ENCODE measurements at places on chromosomes 6 and 20.

DNA sequence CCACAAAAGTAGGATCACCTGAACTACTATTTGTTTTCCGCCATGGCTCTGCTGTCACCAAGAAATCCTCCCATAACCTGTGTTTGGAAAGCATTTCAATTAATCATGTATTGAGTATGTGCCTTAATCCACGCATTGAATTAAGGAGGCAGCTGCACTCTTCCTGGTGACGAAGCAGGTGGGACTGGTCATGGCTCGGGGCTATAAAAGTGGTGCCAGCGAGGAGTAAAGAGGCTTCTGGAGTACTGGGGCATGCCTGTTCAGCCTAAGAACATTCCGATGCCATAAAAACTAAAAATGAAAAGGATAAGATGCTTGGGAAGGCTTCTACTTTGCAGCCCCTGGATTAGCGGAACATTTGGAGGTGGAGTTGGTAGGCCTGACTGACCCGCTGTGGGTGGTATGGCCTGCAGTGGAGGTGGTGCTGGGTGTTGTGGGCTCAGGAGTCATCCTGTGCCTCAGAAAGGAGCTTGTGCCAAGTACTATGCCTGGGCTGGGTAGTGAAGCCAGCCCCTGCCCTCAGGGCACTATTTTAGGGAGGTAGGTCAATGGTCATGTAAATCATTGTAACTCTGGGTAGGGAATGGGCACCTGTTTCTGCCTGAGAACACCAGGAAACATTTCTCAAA lies 110.5 kb downstream of the B3GAT2 start:
- peak; percentile 29 for DNase-seq

DNA sequence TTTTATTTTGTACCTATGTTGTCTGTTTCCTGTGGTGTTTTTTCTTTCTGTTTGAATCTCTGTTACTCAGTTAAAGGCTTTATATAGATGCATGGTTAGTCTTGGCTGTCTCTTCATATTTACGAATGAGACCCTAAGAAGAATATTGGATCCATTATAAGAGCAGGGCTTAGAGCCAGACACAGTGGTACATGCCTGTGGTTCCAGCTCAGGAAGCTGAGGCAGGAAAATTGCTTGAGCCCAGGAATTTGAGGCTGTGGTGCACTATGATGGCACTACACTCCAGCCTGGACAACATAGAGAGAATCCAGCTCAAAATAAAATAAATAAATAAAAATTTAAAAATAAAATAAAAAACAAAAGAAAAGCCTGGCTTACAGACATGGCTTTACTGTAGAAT lies 211.1 kb downstream of the SOD2 start:
- DNase-seq = no peak

GRCh38 chr6:70045413-70045812 lies 179.1 kb downstream of the COL19A1 start:
- DNase-seq = no peak

DNA sequence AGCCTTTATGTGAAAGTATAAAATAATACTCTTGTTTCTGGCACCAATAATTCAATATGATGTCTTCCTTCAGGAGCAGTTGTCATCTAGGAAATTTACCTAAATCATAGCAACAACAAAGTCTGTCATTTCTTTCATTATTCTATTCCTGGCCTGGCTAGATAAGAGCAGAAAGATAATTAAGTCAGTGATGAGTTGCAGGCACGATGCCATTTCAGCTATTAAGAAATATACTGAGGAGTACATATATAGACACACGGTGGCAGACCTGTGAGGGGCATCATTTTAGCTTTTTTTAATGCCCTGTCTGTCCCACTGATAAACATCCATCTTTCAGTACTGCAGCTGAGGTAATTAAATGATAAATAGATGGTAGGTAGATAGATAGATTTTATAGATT lies 756.1 kb upstream of the EPHA7 start:
- no peak for DNase-seq

GRCh38 chr6:101110814-101111213 lies 229.7 kb upstream of the ASCC3 start:
- DNase-seq = no peak

DNA sequence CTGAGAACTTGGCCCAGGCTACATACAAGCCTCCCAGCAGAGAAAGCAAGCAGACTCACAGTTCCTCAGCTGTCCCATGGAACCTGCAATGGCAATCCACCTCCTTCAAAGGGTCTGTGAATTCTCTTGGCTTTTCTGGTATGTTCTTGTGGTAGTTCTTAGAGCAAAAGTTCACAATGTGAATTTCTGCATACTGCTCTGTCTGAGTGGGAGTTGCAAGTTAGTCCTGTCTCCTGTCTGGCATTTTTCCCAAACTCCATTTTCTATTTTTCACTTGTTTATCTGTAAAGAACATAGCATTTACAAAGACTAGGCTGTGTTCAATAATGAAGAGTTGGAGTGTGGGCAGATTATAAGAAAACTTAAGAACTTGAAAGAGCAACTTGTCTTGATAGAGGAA lies 269.9 kb downstream of the BCKDHB start:
- DNase-seq = no peak

- no peak for DNase-seq
Observed at GRCh38 chr6:53530346-53530745, 14.6 kb downstream of the GCLC start.

GRCh38 chr6:118770112-118770788 lies 118.9 kb upstream of the CEP85L start:
- peak; percentile 93 for DNase-seq

DNA sequence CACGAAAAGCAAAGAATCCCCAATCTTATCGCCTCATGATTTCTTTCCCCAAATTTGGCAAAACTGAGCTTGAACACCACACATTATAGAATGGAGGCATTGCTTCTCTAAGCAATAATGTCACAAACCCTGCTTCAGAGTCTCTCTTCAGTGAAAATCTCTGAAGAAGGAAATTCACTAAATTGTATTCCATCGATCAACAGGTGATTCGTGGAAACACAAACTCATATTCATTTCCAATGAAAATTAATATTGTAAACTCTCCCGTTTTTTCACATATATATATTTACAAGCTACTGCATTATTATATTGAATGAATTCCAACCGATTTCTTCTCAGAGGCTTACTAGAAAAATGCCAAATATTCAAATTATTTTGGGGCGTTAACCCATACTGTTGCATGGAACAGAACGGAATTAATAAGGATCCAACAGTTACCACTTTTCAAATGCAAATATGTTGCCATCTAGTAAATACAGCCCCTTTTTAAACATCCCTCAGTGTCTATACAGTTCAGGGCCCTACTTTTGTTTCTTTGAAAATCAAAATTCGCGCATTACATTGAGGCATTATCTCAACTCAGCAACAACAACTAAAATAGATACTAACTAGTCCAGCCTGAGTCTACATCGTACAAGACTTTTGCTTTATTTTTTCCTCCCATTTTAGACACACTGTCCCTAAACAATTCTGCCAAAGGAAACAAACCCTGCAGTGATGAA lies 1.3 kb downstream of the KIF13A start:
- no peak for DNase-seq

- DNase-seq = no peak
Observed at GRCh38 chr6:97052152-97052787, 127.7 kb downstream of the KLHL32 start.

- peak; percentile 61 for DNase-seq
Observed at GRCh38 chr20:50379049-50379990, 130.9 kb upstream of the PTPN1 start.

GRCh38 chr20:50837532-50838321 lies 42.9 kb downstream of the BCAS4 start:
- no peak for DNase-seq

DNA sequence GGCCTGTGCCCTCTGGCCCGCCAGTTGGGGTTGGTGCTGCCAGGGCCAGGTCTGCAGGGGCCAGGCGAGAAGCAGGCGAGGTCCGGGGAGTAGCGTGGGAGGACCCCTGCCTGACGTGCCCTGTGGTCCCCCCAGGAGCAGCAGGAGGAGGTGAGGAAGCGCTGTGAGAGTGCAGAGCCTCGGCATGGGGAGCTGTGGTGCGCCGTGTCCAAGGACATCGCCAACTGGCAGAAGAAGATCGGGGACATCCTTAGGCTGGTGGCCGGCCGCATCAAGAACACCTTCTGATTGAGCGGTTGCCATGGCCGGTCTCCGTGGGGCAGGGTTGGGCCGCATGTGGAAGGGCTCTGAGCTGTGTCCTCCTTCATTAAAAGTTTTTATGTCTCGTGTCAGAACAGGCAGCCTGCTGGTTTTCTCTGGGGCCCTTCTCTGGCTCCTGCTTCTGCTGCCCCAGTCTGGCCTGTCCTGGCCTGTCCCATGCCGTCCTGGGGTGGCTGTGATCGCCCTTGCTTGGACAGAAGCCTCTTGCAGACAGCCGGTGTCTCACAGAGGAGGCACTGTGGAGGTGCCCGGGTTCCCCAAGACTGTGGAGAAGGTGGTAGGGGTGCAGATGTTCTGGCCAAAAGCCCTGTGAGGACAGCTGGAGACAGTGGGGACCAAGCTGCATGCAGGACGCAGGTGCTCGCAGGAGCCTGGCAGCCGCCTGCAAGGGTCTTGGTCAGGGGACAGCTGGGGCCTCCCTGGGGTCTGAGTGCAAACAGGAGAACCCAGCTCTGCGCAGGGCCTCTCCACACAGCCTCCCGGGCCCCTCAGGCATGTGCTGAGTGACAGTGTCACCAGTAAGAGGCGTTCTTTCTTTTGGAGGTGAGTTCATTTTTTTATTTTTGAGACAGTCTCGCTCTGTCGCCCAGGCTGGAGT lies 3.0 kb upstream of the C20orf204 start:
- no peak for DNase-seq

DNA sequence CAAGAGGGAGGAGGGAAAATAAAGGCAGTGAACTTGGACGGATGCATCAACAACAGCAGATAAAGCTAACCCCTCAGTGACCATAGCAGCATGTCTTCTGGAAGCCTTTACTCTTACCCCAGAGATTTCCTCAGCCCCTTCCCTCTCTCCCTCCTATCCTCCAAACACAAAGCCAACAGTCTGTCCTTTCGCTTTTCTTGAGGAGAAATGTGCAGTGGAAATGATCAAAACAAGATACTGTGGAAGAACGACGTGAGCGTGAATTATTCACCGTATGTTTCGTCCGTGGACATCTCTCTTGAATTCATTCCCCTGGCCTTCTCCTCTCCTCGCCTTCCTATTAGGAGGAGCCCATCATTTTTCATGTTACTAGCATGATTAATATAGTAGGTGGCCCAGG lies 8.5 kb downstream of the NRN1 start:
- no peak for DNase-seq

DNA sequence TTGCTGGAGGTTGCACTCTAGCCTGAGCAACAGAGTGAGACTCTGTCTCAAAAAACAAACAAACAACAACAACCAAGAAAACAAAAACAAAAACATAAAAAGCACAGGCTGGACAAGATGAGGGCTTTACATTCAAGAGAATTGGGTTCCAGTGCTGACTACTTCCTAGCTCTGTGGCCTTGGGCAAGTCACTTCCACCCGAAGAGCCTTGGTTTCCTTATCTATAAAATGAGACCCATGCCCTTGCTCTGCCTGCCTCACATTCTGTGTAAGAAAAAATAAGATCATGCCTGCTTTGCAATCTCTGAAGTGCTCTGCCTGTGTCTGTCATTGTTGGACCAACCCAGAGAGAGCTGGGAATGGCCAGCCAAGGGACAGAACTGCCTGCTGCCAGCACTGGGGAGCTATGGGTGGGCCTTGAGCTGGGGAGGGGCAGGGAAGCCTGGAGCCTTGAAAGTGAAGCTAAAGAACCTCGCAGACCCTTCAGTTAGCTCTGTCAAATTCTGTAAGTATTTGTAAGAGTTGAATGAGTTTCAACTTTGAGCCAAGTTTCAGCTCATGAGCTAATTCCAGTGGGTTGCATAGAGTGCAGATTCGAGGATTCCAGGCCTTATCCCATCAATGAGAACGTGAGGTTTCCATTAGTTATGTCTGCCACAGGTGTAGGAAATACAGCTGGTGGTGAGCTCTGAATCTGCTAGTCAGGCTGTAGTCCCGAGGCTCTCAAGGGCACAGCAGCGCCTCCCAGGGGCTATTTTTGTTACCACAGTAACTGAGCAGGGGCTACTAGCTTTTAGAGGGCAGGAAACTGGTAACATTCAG lies 93.2 kb downstream of the DLGAP4 start:
- no peak for DNase-seq

- DNase-seq = no peak
Observed at GRCh38 chr6:14664621-14665315, 547.2 kb downstream of the CD83 start.
